Panc1 (cell line): ENCODE measurements at places on chromosomes 11 and 22.

DNA sequence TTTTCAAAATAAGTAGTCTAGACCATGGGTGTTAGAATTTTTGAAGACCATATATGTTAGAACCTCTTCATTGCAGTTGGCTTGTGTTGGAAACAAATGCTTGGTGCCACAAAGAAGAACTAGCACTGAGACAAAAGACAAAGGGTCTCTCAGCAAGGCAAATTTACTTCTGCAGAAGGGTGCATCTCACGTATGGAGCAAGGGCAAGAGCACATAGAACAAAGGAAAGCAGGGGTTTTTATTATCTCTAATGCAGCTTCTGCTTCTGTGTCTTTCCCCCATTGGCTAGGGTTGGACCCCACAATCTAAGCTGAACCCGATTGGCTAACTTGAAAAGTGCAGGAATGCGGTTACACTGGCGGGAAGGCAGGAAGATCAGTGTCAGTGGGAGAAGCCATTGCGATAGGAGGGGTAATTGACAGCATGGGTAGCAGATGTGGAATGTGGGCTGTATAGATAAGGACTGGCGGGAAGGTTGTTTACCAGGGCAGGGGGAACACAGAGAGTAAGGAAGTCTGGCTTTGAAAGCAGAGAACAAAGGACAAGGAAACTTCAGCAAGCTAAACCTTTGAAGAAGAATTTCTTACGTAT, 9.2 kb upstream of the RBMXL2 start:
- DNase-seq = no peak

DNA sequence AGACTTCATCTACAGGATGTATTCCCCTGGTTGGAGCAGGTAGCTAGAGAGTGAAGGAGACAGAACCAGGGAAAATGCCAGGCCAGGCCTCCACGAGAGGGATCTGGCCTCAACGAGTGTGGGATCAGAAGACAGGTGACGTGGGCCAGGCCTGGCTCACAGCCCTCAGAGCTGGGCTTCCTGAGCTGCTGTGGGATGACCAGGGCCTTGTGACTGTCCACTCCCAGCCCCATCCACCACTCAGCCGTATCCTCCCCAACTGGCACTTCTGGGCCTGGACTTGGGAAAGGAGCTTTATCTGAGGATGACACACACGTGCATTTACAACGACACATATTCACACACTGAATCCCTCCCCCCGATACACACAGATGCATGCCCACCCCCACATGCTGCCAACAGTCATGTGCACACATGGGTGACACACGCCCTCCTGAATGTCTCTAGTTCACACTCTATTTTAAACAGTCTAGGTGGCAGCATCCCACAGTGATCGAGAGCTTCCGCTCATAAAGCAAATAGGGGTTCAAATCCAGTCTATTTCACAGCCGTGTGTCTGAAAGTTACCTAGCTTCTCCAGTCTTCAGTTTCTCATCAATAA, 93.1 kb downstream of the TP53I11 start:
- DNase-seq = no peak

- DNase-seq = no peak
Observed at GRCh38 chr11:47980907-47981621, 705 bp downstream of the PTPRJ start.

- no peak for DNase-seq
Observed at GRCh38 chr11:120739780-120740179, 228.2 kb downstream of the GRIK4 start.

- DNase-seq = no peak
Observed at GRCh38 chr11:127552446-127552845, 551.9 kb upstream of the KIRREL3 start.

DNA sequence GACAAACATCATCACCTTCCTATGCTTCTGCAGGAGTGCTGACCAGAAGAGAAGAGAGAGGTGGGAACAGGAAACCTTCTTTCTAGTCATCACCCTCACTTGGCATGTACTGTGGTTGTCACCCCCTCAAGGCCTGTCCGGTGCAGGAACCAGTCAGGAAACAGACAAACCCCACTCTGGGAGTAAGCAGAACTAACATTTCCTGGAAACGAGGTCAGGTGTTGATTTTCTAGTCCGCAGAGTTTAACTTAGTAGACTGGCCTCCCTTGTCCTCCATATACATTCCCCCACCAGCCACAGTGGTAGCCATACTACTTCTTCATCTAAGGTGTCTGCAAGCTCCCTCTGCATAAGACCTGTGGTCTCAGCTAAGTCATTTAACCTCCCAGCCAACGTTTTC, 80.7 kb upstream of the NCAM1 start:
- DNase-seq = no peak

- no peak for DNase-seq
Observed at GRCh38 chr22:23237841-23238240, 57.5 kb downstream of the BCR start.

- peak; percentile 25 for DNase-seq
Observed at GRCh38 chr11:110251836-110252235, 44.6 kb downstream of the RDX start.

DNA sequence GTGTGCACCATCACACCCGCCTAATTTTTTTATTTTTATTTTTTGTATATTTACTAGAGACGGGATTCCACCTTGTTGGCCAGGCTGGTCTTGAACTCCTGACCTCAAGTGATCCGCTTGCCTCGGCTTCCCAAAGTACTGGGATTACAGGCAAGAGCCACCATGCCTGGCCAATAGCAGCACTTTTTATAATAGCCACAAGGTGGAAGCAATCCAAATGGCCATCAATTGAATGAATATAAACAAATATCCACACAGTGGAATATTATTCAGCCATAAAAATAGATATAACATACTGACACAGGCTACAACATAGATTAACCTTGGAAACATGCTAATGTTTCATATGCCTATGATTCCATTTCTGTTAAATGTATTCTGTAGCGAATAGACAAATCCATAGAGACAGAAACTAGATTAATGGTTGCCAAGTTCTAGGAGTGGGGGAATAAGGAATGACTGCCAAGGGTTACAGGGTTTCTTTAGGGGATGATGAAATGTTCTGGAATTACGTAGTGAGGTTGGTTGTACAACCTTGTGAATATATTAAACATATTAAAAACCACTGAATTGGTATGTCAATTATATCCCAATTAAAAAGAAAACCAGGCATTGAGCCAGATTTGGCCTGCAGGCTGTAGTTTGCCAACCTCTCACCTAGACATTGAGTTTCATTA, 4.8 kb downstream of the VPS51 start:
- no peak for DNase-seq

GRCh38 chr11:12822392-12823022, 148.3 kb downstream of the TEAD1 start:
- no peak for DNase-seq

- DNase-seq = no peak
Observed at GRCh38 chr22:37400719-37401118, 26.6 kb downstream of the ELFN2 start.

DNA sequence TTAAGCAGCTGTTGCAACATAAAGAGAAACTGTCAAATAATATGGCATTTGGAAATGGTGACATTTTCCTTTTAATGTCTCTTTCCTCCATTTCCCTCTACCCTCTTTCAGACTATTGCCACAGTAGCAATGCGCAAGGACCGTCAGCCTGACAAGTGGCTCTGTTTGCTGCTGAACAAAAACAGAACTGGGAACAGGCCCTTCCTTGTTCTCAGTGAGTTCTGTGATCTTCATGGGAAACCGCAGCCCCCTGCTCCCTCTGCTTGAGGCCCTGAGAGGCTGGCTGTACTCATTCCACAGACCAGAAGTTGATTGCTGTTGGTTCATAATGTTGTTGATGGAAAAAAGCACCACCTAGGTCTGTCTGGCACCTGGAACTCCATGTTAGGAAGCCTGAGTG, 559.7 kb downstream of the OPCML start:
- DNase-seq = no peak

GRCh38 chr11:3052109-3052479, 5.1 kb downstream of the CARS1 start:
- DNase-seq = no peak

- DNase-seq = no peak
Observed at GRCh38 chr22:29782061-29782845, 15.1 kb downstream of the UQCR10 start.

DNA sequence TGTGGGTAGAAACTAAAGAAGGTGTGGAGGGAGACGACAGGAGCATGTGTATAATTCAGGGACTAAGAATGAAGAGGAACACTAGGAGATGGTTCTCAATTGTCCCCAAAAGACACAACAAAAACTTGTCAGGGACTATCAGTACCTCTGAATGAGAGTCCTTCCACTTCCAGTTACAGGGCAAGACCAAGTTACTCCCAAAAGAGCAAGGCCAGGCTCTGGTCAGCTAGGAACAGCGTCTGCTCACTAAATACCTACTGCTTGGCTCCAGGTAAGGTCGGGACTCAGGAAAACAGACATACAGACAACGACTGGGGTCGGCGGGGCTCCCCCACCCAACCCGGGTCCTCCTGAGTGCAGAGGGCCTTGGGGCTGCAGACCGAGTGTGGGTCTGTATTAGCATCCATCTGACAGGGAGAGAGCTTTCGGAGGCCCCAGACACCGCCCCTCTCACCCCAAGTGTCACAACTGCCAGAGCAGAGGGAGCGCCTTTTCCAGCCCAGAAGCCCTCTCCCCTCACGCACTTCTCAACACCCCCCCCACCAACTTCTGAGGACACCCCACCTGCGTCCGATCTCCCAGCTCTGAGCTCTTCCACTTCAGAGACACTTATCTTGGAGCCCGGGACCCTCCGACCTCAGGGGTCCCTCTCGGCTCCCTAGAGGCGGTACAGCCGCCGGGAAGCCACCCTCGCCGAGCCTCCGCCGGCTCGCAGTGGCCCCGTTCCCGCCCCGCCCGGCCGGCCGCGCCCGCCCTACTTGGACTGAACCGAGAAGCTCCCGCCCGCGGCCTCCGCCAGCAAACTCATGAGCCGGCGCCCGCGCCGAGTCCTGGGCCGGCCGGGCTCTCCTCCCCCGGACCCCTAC, 522 bp downstream of the RHOG start:
- no peak for DNase-seq

DNA sequence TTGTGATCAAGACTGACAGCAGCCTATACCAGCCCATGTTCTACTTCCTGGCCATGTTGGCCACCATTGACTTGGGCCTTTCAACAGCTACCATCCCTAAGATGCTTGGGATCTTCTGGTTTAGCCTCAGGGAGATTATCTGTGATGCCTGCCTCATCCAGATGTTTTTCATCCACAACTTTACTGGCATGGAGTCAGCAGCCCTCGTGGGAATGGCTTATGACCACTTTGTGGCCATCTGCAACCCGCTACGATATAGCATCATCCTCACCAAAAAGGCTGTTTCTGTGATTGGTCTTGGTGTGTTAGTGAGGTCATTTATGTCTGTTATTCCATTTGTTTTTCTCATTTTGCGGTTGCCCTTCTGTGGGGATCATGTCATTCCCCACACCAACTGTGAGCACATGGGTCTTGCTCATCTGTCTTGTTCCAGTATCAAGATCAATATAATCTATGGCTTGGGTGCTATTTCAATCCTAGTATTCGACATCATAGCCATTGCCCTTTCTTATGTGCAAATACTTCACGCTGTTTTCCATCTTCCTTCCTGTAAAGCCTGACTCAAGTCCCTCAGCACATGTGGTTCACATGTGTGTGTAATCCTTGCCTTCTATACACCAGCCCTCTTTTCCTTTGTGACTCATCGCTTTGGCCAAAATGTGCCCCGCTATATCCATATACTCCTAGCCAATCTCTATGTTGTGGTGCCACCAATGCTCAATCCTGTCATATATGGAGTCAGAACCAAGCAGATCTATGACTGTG, 23.6 kb downstream of the OR52E1 start:
- DNase-seq = no peak

DNA sequence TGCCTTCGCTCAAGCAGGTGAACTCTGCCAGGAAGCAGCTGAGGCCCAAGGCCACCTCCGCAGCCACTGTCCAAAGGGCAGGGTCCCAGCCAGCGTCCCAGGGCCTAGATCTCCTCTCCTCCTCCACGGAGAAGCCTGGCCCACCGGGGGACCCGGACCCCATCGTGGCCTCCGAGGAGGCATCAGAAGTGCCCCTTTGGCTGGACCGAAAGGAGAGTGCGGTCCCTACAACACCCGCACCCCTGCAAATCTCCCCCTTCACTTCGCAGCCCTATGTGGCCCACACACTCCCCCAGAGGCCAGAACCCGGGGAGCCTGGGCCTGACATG, 123.4 kb downstream of the SEZ6L start:
- no peak for DNase-seq

DNA sequence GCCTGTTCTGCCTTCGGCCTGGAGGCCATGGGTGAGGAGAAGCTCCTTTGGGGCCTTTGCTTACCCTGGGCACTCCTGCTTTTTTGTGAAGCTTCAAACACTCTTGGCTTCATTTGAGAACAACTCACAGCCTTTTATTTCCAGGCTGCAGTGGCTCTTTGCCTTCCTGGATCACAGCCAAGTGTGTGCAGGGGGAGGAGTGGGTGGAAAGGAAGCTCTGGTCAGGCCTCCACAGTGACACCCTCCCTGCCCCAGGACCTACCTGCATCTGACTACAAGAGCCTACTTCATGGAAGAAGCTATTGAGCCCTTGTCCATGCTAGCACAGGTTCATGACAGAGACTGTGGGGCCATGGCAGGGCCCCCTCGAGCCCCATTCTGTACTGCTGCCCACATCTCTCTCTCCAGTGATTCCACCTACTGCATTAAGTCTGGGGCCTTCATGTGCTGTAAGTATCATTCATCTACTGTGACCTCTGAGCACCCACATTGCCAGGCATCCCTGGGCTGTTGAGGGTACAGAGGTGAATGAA, 52.3 kb downstream of the GAB4 start:
- no peak for DNase-seq
